ENCODE measurements at places on chromosomes 1 and 21. TPM values are rescaled to one million over a fixed set of nuclear protein-coding genes. Genes with fewer than 3 reads are reported as not detected.

GRCh38 chr21:33451634-33452071 is 28.1 kb downstream of the TMEM50B start:
- H3K36me3 ChIP-seq = peaks cover 9% of the 10 kb centered on the region
- H3K4me1 ChIP-seq = peaks cover 5% of the 10 kb centered on the region
- H3K27me3 ChIP-seq = no peaks in the 10 kb centered on the region
- H3K4me3 ChIP-seq = no peak overlapping the region
- no peak overlapping the region for H3K27ac ChIP-seq

- no peak for DNase-seq
- H3K27ac ChIP-seq = no peak overlapping the region
- no peak overlapping the region for H3K4me3 ChIP-seq
These were observed 317.7 kb downstream of the MATN1 start for GRCh38 chr1:30405631-30406212.

DNA sequence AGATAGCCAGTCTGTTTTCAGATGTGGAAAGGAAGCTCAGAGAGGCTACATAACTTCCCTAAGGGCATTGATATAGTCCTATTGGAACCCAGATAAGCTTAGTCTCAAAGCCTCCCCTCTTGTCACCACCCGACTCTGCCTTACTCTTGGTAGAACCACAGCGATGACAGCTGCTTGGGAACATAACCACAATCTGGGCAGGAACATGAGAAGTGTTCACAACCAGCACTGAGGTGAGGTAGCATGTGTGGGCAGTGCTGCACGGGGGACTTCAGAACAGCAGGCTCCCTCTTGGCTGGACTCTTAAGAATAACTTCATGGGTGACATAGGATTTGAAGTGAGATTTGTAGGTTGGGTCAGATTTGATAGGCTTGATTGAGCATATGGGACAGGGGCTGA is 9.3 kb upstream of the S100A10 start:
- H3K4me1 ChIP-seq = peaks cover 13% of the 10 kb centered on the region
- no peak overlapping the region for H3K4me3 ChIP-seq
- no peaks in the 10 kb centered on the region for H3K36me3 ChIP-seq
- DNase-seq = no peak

DNA sequence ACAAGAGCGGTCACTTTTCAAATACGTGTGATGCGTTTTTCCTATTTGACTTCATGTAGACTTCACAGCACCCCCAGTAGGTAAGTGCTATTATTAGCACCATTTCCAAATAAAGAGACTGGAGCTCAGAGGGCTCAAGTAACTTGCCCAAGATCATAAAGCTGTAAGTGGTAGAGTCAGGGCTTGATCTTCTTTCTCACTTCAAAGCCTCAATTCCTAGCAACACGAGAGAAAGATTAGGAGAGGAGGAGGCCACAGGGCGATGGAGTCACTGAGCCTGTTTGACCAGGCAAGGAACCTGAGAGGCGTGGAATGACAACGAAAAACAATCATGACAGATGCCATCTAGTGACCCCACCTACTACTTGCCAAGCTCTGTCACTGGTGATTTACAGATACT is 181.0 kb downstream of the FOXD2 start:
- no peak overlapping the region for H3K27ac ChIP-seq
- no peak overlapping the region for H3K4me3 ChIP-seq
- no peaks in the 10 kb centered on the region for H3K27me3 ChIP-seq
- H3K36me3 ChIP-seq = no peaks in the 10 kb centered on the region
- H3K4me1 ChIP-seq = no peaks in the 10 kb centered on the region

GRCh38 chr1:166603296-166603695 is 236.0 kb upstream of the POGK start:
- no peaks in the 10 kb centered on the region for H3K36me3 ChIP-seq
- H3K4me3 ChIP-seq = no peak overlapping the region
- H3K4me1 ChIP-seq = no peaks in the 10 kb centered on the region
- H3K27ac ChIP-seq = no peak overlapping the region

SLC25A34 gene
- total RNA-seq = 0.13 TPM

DNA sequence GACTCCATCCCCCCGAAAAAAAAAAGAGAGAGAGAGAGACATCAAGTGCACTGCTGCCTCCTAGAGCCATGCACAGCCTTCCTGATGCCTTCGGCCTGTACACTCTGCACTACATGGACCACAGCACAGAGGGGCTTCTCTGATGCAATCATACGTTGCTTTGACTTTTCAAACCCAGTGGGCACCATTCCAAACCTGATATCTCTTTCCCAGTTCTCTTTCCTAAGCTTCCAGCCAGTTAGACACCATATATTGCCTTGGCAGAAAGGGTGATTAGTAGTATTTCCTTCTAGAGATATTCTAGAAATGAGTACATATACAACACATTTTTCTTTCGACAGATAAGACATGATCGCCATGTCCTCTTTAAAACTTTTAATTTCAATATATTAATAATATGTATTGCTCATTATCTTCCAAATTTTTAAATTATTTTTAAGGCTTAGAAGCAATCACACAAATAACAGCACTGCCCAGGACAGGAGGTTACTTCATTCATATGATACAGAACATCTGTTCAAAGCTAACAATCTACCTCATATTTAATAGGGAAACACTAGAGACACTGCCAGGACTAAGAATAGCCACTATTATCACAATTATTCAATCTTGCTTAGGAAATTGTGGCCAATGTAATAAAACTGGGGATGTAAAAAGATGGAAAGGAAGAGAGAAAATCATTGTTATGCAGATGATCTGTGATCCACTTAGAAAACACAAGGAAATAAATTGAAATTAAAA is 9.9 kb downstream of the CLCA1 start:
- no peaks in the 10 kb centered on the region for H3K27me3 ChIP-seq
- no peak for DNase-seq
- peaks cover 4% of the 10 kb centered on the region for H3K4me1 ChIP-seq
- H3K4me3 ChIP-seq = no peak overlapping the region
- H3K27ac ChIP-seq = no peak overlapping the region
- H3K36me3 ChIP-seq = no peaks in the 10 kb centered on the region

BTBD19 gene
- total RNA-seq = 8.0 TPM

HES3 gene
- total RNA-seq = not detected

DNA sequence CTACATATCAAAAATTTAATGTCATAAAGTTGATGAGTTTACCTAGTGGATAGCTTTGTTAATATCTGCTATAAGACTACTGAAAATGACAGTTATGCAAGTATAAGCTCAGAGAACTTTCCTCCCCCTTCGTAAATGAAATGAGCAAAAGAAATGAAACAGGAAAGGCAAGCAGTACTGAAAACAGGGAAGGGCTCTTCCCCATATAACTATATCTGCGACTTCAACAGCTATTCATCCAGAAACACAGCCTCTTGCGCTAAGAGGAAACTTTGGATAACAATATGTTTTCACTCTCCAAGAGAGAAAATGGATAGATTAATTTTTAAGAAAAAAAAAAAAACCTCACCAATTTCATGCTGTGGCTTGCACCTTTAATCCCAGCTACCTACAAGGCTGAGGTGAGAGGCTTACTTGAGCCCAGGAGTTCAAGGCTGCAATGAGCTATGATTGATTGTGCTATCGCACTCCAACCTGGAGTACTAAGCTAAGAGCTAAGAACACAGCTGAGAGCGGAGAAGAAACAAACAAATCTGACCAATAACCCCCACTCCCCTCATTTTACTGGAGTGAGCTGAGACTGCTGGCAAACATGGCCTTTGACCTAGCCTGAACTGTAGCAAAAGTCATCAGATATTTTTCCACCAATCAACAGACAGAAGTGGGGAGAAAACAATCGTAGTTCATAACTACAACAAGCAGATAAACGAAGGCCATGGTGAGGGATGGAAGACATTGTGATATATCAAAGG is 29.0 kb downstream of the METTL18 start:
- no peak overlapping the region for H3K4me3 ChIP-seq
- no peaks in the 10 kb centered on the region for H3K27me3 ChIP-seq
- DNase-seq = no peak
- no peaks in the 10 kb centered on the region for H3K36me3 ChIP-seq
- H3K27ac ChIP-seq = no peak overlapping the region
- H3K4me1 ChIP-seq = no peaks in the 10 kb centered on the region

DNA sequence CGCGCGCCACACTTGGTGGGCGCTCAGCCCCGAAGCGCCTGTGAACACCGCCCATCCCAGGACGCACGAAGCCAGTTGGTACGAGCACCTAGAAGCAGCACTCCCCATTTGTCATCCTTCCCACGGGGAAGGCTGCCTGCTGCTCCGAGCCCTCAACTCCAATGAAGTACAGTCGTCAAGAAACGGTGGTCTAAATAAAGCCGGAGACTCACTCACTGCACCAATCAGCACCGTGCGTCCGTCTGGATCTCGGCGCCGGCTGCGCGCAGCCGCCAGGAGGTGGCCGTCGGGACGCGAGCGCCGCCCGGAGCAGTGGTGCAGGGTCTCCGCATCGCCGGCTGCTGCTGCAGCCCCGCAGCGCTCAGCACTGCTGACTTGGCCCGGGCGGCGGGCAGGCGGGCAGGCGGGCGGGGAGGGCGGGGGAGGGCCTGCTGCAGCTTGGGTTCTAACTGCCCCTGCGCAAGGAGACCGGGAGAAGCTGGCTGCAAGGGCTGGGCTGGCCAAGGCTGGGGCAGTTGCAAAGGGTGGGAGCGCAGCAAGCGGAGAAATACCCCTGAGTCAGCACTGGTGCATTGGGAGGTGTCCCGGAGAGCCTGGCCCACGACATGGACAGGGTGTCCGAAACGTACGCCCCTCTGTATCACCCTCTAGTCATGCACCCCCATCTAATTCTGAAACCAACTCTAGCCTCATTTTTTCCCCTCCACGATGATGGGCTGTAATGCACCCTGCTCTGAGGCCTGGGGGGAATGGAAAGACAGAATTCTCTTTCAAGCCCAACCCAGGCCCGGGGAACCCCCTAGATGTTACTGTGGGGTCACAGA is 35.8 kb upstream of the H6PD start:
- DNase-seq = peak; percentile 68
- no peak overlapping the region for H3K27ac ChIP-seq
- peaks cover 36% of the 10 kb centered on the region for H3K4me1 ChIP-seq
- H3K4me3 ChIP-seq = peak overlapping the region; percentile 53
- H3K36me3 ChIP-seq = no peaks in the 10 kb centered on the region
- H3K27me3 ChIP-seq = no peaks in the 10 kb centered on the region

EFNA1 gene
- total RNA-seq = not detected

KCNA2 gene
- not detected for total RNA-seq

GRCh38 chr1:207389728-207390464 is 64.2 kb upstream of the CR2 start:
- peaks cover 23% of the 10 kb centered on the region for H3K4me1 ChIP-seq
- H3K27ac ChIP-seq = peak overlapping the region; percentile 40
- no peak overlapping the region for H3K4me3 ChIP-seq

- peaks cover 30% of the 10 kb centered on the region for H3K36me3 ChIP-seq
- DNase-seq = no peak
- no peak overlapping the region for H3K4me3 ChIP-seq
- H3K27me3 ChIP-seq = no peaks in the 10 kb centered on the region
These were observed 56.8 kb downstream of the ECE1 start for GRCh38 chr1:21233490-21233889.

DNA sequence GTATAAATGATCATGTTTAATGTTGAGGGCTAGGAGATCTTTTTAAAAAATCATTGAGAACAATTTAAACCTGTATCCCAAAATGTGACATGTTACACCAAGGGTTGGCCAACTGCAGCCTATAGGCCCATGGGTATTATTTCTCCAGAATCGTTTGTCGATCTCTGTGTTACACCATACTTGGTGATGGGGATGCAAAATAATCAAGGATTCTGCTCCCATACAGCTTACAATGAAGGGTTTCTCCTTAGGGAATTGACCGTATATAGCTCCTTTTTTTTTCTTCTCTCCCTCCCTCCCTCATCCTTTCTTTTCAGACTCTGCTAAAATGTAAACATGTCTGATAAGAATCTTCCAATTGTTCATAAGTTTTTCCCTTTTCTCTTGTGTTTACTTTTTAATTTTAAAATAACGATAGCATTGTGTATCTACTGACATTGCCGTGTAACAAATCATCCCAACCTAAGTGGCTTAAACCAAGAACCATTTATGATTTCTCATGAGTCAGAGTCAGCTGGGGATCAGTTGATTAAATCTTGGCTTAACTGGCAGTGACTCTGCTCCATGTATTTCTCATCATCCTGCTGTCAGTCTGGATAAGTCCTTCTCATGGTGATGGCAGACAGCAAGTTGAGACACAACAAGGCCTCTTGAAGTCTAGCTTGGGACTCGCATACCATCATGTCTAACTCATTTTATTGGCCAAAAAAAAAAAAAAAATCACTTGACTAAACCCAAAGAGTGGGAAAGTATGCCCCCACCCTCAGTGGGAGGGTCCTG is 48.0 kb downstream of the MARK1 start:
- no peak for DNase-seq
- no peak overlapping the region for H3K27ac ChIP-seq

MMEL1 gene
- not detected for total RNA-seq

HES2 gene
- total RNA-seq = not detected

- DNase-seq = no peak
- H3K4me3 ChIP-seq = no peak overlapping the region
- H3K36me3 ChIP-seq = no peaks in the 10 kb centered on the region
- H3K4me1 ChIP-seq = peaks cover 17% of the 10 kb centered on the region
These were observed 124.9 kb upstream of the IRF2BP2 start for GRCh38 chr1:234734869-234735268.

DNA sequence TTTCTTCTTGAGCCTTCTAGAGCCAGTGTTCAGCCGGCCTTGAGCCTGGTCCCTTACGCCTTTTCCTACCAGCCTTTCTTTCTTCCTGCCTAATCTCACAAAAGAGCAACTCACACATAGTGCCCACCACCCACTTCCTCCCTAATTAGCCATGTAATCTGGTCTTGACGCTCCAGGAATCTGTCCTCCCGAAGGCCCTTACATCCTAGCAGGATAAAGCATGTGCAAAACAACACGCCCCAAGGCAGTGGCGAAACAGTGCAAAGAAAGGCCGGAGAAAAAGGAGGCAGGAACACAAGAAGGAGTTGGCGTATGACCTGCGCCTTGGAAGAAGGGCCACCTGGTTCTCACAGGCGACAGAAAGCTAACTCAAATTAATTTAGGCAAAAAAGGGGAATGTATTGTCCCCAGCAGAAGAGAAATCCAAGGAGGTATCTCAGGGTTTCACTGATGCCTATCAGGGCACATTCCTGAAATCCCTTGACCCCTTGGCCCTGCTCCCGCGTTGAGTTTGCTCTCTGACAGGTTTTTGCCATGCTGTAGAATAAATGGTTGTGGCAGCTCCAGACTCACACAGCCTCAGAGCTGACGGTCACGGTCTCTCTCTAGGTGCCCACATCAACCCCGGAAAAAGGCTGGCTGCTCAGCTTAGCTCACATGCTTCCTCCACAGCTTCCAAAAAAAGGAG is 79.0 kb downstream of the ZNF281 start:
- no peaks in the 10 kb centered on the region for H3K36me3 ChIP-seq
- no peaks in the 10 kb centered on the region for H3K27me3 ChIP-seq
- H3K4me3 ChIP-seq = no peak overlapping the region
- no peak overlapping the region for H3K27ac ChIP-seq

Data from GM23248 (cell line).